Memory B cell (primary cell): ENCODE measurements at places on chromosomes 16 and 17.
A peak's percentile ranks its signal among the peaks of the same experiment; 100 is the strongest.

DNA sequence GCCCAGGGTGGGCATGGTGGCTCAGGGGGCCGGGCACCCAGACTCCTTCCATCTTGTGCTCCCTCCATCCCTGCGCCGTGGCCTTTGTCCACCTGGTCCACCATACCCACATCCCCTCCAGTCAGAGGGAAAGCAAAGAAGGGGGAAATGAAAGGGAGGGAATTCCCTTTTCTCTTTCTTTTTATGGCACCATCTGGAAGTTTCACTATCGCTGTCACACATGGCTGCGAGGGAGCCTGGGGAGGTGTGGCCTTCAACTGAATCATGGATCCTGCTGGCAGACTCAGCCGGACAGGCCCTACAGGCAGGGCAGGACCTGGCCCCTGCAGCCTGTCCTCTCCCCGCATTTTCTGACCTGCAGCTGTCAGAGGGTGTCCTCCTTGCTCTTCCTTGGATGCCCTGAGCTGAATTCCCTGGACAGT lies 6.2 kb downstream of the SLC12A3 start:
- no peak for DNase-seq

DNA sequence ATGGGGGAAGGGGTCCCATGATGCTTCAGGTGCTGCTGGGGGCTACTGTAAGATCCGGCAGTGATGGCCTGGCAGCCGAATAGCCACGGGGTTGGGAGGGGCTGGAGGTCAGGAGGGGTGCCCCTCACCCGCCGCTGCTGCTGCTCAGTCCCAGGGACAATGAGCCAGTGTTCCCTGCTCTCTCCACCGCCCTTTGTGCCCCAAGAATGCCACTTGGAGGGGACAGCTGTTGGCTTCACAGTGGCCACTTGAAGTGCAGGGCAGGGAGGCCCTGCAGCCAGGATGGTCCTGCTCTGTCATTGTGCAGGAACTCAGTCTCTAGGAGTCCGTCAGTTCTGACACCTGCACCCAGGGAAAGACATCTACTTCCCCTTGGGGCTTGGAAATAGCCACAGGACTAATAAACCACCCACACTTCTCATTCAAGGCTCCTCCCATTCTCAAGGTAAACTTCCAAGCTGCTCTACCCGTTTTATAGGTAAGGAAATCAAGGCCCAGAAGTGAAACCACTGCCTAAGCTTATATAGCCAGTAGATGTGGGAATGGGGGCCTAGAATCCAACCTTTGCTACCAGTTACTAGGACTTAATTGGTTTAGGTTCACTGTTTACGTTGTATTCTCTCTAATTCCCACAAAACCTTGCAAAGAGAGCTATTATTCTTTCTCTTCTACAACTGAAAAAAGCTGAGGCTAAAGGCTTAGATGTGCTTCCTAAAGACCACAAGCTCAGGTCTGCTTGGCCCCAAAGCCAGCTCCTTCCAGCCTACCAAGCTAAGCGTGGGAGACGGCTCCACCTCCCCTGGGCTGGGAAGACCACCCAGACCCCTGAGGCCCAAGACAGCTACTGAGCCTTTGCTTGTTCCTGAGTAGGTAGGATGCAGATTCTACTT lies 6.2 kb upstream of the CPSF4L start:
- no peak for DNase-seq

GRCh38 chr16:69064764-69065313 lies 40.6 kb upstream of the HAS3 start:
- no peak for DNase-seq

DNA sequence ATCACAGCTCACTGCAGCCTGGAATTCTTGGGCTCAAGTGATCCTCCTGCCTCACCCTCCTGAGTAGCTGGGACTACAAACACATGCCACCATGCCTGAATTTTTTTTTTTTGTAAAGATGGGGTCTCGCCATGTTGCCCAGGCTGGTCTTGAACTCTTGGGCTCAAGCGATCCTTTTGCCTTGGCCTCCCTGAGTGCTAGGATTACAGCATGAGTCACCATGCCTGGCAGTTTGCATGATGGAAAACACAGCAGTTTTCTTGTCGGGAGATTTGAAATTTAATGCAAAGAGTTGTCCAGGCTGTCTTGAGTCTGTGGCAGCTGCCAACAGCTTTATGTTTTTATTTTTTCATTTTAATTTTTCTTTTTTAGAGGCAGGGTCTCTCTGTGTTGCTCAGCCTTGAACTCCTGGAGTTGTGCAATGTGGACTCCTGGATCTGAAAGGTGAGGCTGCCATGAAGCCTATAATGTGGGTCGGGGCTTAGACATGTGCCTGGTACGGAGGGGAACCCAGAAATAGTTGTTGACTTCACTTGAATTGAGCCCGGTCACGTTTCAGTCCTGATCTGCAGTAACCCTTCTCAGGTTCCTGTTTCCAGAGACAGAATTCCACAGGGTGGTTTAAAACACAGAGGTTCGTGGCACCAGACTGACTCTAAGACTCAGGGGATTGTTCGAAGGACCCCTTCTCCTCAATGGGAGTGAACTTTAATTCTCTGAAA lies 18.7 kb downstream of the CD300A start:
- DNase-seq = no peak

DNA sequence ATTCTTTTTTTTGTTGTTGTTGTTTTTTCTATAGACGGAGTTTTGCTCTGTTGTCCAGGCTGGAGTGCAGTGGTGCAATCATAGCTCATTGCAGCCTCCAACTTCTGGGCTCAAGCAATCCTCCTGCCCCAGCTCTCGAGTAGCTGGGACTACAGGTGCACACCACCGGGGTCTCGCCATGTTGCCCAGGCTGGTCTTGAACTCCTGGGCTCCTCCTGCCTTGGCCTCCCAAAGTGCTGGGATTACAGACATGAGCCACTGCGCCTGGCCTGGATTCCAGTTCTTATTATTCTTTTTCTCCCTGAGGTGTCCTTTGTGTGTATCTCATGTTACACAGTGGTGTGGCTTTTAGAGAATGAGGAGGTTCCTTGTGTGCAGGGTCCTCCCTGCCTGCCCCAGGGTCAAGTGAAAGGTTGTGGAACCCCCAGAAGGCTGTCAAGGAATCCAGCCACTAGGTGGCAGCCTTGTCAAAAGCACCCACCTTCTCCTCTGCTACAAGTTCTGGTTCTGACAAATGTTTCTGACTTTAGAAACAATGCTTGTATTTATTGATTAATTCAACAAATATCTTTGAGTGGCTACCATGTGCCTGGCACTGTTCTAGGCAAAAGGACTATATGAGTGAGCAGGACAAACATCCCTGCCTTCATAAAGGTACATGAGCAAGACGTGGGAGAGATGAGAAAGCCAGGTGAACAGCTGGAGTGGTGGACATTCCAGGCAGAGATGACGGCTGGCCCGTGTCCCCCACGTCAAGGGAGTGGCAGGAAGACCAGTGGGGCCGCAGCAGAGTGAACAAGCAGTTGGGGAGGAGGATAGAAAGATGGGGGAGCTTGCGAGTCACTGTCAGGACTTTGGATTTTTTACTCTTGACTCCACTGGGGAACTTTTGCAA lies 112.4 kb downstream of the SPECC1 start:
- peak; percentile 70 for DNase-seq

DNA sequence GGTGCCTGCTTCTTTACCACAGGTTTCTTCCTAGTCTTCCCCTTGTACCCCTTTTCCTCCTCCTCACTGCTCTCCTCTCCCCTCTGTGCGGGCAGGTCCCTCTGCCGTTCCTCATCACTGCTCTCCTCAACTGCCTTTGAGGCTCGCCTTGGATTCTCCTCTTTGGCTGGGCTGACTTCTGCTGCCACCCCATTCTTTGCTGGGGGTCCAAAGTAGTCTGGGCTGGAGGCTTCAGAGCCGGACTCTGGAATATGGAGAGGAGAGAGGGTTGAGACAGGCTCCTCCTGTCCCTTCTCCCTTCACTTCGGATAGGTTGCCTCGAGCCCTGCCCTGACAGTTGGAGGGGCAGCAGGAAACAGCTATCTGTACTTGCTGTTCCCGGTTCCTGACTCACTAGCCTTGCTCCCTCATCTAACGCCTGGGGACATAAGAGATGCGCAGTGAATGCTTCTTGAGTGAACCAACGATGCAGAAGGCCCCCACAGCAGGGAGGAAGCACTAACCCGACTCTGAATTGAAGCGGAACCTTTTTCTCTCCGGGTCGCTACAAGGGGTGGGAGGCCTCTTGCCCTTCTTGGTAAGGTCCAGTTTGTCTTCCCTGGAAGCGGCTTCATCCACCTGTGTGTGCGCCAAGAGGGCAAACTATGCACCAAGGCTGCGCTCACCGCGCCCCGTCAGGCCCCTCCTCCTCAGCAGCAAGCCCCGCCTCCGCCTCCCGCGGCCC lies 655 bp downstream of the HIRIP3 start:
- DNase-seq = no peak

- no peak for DNase-seq
These were observed 73.5 kb upstream of the DNAJA2 start for GRCh38 chr16:47046726-47047523.

GRCh38 chr16:86791287-86792035 lies 213.1 kb downstream of the FOXL1 start:
- DNase-seq = no peak

GRCh38 chr17:73278465-73279453 lies 17.1 kb upstream of the CPSF4L start:
- no peak for DNase-seq

- DNase-seq = no peak
These were observed 48.8 kb downstream of the MRM3 start for GRCh38 chr17:830950-831349.

DNA sequence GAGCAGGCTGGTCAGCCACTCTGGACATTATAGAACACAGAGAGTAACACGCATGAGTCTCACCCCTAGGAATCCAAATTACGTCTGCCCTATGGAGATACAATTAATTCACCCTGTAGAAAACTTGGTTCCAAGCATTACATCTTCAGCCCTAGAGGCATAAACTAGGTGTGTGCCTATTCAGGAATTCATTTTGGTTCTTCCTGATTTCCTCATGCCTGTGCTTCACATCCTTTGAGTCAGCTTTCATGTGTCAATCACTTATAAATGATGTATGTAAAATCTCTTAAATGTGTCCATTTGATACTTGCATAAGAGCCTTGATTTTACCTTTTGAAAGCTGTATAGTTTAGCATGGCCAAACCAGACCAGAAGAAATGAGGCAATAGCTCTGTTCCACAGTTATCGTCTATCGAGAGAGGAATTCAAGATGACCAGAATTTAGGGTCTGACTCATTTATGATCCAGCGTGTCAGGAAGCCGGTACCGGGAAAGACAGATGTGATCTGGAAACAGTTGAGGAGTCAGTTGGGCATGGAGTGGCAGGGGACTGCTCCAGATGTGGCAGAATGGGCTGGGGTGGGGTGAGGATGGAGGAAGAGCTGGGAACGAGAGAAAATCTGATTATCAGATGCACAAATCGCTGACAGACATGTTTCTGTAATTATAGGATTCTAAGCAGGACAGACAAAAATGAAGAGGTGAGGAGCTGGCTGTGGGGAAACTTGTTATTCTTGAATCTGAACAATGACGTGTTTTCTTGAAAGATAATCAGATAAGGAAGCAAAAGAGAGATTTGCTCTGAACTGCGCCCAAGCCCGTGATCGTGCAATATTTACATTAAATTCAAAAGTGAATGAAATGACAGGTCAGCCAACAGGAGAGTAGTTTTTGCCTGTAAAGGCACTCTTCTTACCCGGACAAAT lies 76.7 kb downstream of the C16orf95 start:
- no peak for DNase-seq

- no peak for DNase-seq
These were observed 72.7 kb downstream of the N4BP1 start for GRCh38 chr16:48537275-48537674.

GRCh38 chr16:86961171-86961601 lies 356.0 kb downstream of the C16orf95 start:
- no peak for DNase-seq

- no peak for DNase-seq
These were observed 832 bp downstream of the ETV4 start for GRCh38 chr17:43545383-43545632.

DNA sequence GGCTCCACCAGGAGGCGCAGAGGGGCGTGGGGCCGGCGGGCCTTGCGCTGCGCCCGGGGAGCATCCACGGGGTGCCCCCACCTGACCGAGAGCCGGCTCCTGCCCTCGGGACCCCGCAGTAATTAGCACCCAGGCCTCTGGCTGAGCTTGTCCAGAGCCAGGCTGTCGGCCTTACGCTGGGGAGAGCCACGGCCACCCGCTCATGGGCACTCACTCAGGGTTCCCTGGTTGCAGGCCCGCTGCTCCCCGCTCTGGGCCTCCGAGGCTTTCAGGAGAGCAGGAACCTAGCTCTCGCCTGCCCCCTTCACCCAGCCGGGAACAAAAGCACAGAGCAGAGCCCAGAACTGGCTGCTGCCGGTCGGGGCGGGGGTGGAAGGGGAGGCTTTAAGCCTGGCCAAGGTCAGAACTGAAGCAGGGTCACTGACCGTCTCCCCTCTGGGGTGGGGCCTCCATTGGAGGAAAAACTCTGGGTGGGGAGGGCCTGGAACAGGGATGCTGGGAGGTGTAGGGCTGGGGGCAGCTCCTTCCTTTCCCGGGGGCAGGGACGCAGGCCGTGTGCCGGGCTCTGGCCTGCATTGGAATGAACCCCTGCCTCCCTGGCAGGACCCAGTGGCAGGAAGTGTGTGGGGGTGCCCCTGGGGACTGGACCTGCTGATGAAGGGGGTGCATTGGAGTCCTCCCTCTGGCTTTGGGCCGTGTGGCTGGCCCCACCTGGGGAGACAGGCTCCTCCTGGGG lies 12.3 kb downstream of the GLIS2 start:
- DNase-seq = peak; percentile 61

- no peak for DNase-seq
These were observed 1.2 kb upstream of the ZFHX3 start for GRCh38 chr16:73049091-73049490.

GRCh38 chr17:29949696-29950095 lies 8.3 kb downstream of the EFCAB5 start:
- no peak for DNase-seq

- no peak for DNase-seq
These were observed 45.6 kb downstream of the TMC6 start for GRCh38 chr17:78082988-78083387.

- no peak for DNase-seq
These were observed 9.1 kb downstream of the NHERF1 start for GRCh38 chr17:74757502-74757901.
